ENCODE measurements at places on chromosomes 7 and 10.

DNA sequence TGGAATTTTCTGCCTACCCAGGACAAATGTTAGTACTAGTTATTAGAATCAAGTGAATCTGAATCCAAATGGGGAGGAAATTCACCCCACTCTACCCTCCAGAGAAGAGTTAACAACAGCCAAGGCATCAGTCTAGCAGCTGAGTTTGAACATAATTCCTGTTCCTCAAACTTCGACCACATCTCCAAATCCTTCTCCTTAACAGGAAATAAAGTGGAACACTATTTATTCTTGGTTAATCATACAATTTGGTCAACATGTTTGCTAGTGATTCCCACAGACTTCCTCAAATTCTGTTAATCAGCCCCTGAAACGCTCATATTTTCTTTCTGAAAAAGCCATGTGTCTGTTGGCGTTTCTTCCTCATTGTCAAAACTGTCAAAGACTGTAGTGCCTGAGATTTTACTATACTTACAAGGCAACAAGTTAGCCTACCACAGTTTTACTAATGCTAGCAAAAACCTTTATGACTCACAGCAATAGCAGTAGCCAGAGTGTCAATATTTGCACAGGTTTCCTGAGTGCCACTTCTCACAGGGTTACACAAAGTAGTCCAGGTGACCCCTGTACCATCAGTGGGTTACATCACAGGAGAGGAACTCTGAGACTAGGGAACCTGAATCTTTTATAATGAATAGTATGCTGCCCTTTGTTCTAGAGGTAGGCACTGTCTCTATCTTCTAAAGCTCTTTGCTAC, 202.9 kb downstream of the GRM3 start:
- no peak for DNase-seq

- no peak for DNase-seq
Measured at GRCh38 chr10:78787125-78787524, 281.6 kb upstream of the ZMIZ1 start.

GRCh38 chr7:129438839-129439651, 4.8 kb downstream of the STRIP2 start:
- DNase-seq = no peak

GRCh38 chr7:77284616-77285015, 85.0 kb upstream of the FGL2 start:
- DNase-seq = no peak

GRCh38 chr7:47654672-47655298, 72.9 kb upstream of the TNS3 start:
- peak; percentile 29 for DNase-seq

DNA sequence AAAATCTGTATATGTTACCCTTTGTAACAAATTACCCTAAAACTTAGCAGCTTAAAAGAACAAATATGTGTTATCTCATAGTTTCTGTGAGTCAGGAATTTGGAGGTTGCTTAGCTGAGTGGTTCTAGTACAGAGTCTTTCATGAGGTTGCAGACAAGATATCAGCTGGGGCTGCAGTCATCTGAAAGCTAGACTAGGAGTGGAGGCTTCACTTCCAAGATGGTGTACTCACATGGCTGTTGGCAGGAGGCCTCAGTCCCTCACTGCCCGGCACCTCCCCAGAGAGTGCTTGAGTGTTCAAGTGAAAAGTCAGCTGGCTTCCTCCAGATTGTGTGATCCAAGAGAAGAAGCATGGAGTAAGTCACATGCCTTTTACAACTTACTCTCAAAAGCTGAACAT, 16.9 kb upstream of the GGCT start:
- DNase-seq = no peak

DNA sequence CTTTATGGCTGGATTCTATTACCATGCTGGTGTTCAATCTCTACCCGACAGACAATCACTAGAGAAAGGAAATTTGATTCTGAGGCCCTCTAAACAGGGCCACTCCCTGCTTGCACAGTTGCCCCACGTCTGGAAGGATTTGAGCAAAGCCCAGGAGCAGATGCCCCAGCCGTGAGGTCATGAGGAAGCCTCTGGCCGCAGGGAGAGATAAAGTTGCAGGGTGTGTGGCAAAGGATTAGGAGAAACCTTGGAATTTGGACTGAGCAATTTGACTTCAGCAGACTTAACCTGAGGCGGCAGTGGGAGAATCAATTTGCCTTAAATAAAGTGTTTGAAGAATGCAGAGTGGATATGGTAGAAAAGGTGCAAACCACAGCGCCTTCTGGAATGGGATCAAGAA, 40.2 kb upstream of the KLF6 start:
- no peak for DNase-seq

DNA sequence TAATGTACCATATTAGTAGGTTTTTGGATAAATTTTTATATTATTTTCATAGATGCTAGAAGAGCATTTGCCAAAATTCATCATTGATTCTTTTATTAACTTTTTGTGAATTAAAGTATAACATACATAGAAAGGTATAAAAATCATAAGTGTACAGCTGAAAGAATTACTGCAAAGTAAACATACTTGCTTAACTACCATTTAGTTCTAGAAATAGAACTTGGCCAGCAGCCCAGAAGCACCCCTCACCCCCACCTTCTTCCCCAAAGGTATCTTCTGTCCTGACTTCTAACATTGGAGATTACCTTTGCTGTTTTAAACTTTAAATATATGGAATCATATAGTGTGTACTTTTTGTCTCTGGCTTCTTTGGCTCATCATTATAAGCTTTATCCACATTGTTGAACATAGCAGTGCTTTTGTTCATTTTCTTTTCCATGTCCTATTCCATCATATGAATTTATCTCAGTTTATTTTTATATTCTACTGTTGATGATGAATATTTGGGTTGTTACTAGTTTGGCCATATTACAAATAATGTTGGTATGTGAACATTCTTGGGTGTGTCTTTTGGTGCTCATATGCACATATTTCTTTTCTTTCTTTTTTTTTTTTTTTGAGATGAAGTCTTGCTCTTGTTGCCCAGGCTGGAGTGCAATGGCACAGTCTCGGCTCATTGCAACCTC, 142.8 kb downstream of the ADK start:
- no peak for DNase-seq

DNA sequence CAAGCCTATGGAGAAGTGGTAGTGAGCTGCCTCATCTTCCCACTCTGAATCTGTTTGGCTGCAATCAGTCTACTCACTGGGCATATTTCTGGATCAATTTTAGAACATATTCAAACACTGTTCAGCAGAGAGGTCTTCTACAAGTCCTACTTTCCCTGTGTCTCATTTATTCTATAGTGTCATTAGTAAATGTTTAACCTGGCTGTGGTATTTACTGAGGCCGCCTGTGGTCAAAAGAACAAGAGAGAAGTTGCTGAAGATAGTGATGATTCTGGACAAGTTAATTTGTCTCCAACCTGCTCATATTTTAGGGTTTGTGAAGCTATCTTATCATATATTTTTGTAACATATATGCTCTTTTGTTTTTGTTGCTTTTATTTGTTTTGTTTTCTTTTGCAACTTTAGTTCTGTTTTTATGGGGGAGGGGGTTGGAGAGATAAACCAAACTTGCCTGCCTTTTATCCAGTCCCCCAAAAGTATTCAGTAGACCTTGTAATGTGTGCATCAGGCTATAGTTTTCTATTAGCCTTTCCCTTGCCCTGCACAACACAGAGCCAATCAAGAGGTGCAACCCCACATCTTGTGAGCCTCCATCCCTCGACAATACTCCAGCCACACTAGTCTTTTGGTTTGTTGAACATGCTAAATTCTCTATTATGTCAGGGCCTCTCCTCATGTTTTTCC, 362.8 kb upstream of the MBL2 start:
- no peak for DNase-seq

- no peak for DNase-seq
Measured at GRCh38 chr7:106022193-106022821, 59.2 kb downstream of the CDHR3 start.

- DNase-seq = no peak
Measured at GRCh38 chr7:149306854-149307253, 44.9 kb downstream of the ZNF783 start.

DNA sequence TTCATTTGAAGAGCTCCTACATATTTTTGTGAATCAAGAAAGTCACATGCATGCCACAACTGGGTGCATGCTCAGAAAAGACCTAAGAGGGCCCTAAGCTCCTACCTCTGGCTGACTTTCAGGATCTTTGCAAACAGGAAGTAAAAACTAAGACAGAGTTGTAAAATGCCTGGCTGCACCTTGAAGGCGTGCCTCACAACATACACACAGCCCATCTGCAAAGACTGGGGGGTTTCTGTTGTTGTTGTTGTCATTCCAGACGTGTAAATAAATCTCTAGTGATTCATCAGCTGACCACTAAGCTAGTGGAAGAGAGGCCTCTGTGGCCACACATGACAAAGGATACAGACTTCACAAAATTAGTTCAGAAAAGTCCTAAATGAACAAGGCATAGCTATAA, 31.8 kb downstream of the SMURF1 start:
- DNase-seq = no peak

GRCh38 chr10:4043897-4044665, 259.1 kb upstream of the KLF6 start:
- DNase-seq = no peak

All from brain (organoid and tissue), 16 donors.